Hindlimb muscle (tissue), 1 donor: ENCODE measurements at places on chromosomes 11 and 22. TPM values are rescaled to one million over a fixed set of nuclear protein-coding genes. Genes with fewer than 3 reads are reported as not detected.

- DNase-seq = peak; percentile 8
Observed at GRCh38 chr11:108069947-108070346, 51.4 kb upstream of the ACAT1 start.

DNA sequence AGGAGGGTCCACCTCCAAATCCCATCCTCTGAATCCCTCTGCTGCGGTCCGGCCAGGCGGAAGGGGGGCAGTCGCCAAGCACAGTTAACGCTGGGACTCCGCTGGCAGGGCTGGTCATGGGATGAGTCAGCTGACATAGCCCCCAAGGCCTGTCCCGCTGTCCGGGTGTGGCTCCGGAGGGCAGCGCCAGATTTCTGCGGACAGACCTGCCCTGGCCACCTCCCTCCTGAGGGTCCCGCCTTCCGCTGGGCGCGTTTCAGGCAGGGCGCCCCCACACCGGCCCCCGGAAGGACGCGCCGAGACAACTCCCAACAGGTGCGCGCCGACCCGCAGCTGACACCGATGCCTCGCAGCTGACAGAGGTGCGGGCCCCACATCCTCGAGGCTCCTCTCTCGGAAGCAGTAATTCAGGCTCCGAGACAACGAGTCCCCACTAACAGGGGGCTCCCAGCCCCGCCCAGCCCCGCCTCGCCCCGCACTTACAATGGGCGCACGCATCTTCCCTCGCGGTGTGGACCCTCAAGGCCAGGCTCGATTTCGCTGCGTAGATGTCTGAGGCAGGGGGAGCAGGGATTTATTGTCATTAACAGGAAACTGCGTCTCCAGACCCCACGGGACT is 607 bp downstream of the PLAAT3 start:
- peak; percentile 42 for DNase-seq

DNA sequence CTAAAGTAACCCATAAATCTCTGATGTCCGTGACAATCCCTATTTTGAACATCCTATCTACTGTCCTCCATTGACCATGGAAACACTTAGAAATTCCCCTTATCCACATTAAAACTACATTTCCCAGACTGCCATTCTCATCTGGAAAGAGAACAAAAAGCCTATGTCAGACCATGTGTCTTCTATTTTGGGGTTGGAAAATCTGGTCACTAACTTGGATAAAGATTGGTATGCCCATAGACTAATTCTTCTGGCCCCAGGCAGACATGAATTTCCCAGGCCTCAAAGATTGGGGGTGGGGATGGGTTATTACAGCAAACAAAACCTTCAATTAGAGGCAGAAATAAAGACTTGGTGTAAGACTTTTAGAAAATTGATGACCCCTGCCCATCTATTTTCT is 30.9 kb upstream of the CREB3L1 start:
- peak; percentile 48 for DNase-seq

DNA sequence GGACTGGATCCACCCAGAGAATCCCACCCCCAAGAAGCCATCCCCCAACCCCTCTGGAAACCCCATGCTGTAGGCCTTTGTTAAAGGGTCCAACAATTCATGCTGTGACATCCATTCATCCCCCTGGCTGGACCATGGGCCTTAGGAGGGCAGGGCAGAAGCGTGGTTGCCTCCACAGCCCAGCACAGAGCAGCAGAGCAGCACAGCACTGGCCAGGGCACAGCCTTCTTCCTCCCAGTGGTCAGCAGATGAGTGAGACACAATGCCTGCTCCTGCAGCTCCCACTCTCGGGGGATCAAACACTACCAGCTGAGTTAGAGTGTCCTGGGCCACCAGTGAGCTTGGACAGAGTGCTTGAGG is 84.5 kb upstream of the LINC01488 start:
- no peak for DNase-seq

DNA sequence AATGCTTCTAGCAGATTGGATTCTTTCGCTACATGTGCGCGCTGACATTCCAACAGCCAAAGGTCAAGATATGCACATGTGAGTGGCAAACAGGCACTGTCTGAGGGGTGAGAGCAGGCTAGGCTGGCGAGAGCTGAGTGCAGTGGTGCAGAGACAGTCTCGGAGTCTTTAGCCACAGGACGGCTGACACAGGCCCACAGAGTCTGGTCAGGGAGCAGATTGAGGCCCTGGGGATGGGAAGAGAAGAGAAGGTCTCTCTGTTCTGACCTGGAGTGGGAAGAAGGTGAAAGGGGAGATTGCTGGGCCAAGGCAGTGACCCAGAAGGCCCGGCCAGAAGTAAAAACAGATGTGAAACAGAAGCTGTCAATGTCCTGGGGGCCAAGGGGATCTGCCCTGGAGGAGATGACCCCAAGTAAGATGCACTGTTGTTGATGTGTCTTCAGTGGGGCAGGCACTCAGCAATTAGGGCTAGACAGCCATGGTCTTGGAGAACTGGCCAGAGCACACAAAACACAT is 197.8 kb downstream of the ETS1 start:
- no peak for DNase-seq

The GP1BB gene
- 22.8 TPM for polyA plus RNA-seq

The PKP3 gene
- 0.36 TPM for polyA plus RNA-seq

- DNase-seq = no peak
Observed at GRCh38 chr11:66708701-66709100, 20.3 kb downstream of the SPTBN2 start.

DNA sequence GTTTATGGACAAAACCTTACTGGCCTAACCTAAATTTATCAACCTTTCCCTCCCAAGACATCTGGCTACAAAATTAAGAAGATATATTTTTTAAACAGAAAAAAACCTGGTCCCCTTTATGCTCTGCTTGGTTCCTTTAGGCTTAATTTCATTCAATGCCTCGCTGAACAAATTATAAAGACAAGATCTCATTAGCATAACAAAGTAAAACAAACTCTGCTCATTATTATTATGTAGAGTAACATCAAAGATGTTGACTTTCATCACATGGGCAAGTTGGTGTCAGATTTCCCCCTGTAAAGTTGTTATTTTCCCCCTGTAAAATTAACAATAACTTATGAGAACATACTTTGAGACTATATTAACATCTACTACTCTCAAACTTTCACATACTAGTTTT is 11.0 kb downstream of the RRAS2 start:
- no peak for DNase-seq

The MMP8 gene
- polyA plus RNA-seq = 0.10 TPM

DNA sequence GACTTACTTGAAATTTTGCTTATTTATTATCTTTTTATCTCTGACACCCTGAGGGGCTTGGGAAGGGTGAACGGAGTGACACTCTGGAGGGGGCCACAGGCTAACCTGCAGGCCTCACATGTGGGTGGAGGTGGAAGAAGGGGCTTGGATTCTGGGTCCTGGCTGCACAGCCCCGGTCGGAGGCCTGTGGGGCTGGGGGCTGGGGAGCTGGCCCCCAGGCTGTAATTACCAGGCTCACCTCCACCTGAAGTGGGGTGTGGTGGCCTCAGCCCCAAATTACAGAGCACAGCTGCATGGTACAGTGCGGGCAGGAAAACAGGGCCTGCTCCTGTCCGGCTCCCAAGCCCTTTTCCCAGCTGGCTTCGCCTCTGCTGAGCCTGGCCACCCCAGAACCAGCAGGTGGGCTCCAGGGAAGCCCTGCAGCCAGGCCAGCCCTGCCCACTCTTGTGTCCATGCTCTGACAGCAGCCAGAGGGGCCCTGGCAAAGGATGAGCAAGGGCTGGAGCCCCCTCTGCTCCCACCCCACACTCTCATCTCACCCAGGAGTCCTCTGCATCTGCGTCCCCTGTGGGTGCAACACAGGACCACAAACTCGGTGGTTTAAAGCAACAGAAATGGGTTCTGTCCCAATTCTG is 48.0 kb downstream of the IGF2 start:
- DNase-seq = no peak

DNA sequence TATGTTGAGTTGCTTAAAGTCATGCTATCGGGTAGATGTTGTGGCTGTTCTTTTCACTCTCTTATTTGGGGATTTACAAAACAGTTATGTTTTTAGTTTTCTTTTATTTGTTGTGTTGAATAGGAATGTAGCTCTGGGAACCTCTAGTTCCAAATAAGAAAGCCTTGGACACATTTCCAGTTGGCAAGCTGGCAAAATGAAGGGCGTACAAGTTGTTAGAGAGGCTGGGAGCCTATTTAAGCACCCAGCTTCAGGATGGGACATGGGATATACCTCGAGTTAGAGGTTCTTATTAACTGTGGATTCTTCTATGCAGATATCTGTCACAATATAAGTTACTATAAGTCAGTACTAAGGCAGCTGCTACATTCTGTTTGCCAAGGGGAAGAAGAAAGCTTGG is 22.8 kb downstream of the PPARA start:
- no peak for DNase-seq

DNA sequence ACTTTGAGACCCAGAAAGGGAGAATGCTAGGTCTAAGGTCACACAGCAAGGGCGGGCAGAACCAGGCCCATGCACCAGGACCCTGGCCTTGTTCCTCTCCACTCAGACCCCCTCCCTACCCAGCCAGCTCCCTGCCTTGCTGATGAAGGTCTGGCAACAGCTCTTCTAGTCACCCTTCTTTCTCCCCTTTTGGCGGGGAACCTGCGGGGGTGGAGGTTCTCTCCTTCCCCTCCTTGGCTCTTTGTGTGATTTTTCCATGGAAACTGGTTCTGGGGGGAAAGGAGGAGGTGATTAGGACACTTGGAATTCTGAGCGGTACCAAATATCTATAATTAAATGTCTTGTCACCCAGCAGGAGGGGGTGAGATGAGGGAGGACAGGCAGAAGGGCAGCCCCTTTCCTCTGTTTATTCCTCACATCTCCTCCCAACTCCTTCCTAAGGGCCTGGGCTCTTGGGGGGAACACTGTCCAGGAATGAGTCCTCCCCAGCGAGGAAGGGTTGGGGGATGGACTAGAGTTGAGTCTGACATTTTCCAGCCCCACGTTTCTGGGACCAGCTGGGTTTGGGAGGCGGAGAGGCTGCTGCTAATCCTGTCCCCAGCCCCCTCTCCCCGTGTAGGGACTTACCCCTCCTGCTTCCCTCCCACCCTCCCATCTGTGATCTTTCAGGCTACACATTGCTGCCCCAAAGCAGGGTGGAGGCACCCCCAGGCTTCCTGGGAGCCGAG is 7.4 kb downstream of the ARHGEF17 start:
- no peak for DNase-seq

The CCDC15 gene
- polyA plus RNA-seq = 2.7 TPM

The CALCA gene
- not detected for polyA plus RNA-seq

DNA sequence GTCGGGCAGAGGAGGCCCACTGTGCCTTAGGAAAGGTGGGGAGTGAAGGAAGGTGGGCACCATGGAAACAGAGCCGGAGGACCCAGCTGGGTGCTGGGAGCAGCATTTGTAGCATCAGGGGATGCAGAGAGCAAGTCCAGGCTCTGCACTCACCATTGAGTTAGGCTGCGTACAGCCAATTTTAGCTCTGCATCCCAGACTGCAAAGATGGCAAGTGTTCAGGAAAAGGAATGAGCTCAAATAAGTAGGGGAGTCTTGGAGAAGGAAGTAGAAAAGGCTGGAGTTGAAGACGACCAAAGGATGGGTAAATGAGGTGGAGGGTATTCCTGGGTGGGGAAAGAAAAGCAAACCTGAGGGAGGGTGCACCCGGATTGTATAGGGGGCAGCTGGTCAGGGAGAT is 31.6 kb upstream of the ETS1 start:
- DNase-seq = no peak

- DNase-seq = no peak
Observed at GRCh38 chr11:73343076-73343873, 32.9 kb upstream of the RELT start.

GRCh38 chr11:72039031-72039855 is 40.5 kb downstream of the IL18BP start:
- no peak for DNase-seq

DNA sequence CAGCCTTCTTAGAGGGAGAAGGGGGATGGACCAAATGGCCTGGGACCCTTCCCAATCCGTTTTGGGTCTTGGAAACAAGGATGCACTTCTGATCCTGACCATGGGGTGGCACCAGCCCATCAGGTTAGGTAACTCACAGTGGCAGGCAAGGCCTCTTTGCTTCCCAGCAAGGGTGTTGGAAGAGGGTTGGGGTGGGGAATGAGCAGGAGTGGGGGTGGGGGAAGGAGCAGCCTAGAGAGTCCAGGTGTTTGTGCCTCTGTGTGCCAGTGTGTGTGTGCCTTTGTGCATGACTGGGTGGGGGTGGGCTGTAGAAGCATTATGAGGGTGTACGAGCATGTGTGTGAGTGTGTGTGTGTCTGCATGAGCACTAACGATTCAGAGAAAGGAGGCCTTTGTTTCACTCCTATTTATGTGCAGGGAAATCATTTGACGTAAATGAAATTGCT is 213.1 kb downstream of the INSC start:
- DNase-seq = peak; percentile 59

DNA sequence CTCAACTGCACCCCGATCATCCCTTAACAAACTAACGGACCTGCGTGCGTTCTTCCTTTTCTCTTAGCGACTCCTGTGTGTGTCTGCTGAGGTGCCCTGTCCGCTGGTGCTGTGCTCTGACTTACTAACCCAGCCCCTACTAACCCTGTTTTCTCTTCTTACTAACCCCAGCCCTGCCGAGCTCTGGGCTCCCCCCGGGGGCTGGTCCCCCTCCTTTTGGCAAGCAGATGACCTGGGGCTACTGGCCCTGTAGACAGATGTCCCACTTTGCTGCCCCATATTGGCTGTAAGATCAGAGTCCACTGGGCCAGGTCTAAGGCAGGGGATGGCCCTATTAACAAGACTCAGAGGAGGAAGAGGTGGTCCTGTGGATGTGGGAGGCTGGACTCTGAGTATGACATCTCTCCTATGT is 14.7 kb downstream of the MIAT start:
- DNase-seq = no peak

DNA sequence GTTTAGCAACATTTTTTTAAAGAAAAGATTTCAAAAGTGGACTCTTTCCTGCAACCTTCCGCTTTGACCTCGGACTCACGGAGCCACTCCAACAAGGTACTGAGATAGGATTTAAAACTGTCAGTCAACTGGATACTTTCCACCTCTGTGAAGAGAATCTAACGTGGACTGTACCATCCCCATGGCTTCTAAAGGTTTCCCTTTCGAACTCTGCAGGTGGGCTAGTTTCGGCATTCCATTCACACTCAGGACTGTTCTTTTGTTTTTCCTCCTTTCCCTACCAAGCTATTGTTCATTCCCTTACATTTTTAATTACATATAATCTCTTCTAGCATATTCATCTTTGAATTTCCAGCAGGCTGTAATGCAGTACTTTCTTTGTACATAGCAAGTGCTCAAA is 88.5 kb upstream of the AKIP1 start:
- no peak for DNase-seq

The BIK gene
- polyA plus RNA-seq = not detected

GRCh38 chr11:102523189-102523570 is 7.4 kb downstream of the MMP7 start:
- DNase-seq = no peak

- peak; percentile 86 for DNase-seq
Observed at GRCh38 chr11:96306933-96307775, 35.8 kb downstream of the MAML2 start.
